ENCODE measurements at places on chromosomes 12 and 14. TPM values are rescaled to one million over a fixed set of nuclear protein-coding genes. Genes with fewer than 3 reads are reported as not detected.

DNA sequence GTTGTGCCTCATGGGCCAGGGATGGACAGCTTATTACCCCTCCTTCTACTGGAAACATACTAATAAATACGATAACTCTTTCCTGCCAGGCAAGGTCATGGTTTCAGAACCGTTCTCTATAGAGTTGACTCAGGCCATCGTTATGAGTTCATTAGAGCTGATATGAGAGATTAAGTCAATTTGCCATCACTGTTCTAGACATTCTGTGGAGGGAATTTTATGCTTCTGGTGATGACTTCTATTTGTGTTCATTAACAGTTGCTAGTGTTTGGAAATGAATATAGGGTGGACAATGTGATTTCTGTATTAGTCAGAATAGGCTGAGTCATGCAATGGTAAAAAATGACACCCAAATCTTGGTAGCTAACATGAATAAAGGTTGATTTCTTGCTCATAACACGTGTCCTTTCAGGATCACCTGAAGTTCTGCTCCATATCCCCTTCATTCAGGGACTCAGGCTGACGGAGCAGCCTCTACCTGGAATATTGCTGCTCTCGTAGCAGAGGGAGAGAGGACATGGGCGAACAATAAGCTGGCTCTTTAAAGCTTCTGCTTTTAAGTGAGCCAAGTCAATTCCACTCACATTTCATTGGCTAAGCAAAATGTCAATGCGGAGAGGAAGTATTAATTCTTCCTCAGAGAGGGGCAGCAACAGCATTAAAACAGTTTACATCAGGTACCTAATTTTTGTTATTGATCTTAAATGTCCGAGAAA is 18.5 kb upstream of the TBPL2 start:
- no peak for DNase-seq

GRCh38 chr12:109476807-109477184 is 304 bp downstream of the KCTD10 start:
- no peak for DNase-seq

DNA sequence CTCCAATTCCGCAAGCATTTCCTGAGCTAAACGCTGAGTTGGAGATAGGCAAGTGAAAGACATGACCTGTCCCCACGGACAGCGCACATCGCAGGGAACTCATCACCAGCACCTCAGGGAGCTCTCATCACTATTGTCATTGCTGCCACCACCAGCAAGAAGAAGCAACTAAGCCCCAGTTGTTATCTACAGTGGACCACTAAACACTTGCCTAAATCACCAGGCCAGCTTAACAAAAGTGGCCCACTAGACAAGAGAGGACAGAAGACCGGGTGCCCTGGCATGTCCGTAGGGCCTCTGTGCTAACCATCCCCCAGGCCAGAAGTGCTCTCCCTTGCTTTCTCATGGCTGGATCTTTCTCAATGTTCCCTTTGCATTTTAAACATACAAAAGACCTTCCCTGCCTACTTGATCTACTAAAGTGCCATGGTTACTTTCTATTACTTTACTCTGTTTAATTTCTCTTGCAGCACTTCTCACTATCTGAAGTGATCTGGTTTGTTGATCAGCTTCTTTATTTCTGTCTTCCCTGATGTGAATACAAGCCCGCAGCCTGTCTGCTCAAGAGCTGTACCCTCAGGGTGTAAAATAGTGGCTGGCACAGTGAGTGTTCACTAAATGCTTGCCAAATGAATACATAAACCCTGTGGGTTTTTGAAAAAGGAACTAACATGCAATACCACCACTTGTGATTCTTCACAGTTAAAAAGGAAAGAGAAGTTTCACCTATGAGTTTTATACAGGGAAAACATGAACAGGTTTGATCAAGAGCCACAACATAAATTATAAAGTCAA is 60.9 kb upstream of the RFLNA start:
- no peak for DNase-seq

- DNase-seq, result no peak
Observed at GRCh38 chr12:20486233-20486632, 117.9 kb downstream of the PDE3A start.

- peak; percentile 60 for DNase-seq
Observed at GRCh38 chr14:94867946-94868771, 98.2 kb upstream of the GSC start.

DNA sequence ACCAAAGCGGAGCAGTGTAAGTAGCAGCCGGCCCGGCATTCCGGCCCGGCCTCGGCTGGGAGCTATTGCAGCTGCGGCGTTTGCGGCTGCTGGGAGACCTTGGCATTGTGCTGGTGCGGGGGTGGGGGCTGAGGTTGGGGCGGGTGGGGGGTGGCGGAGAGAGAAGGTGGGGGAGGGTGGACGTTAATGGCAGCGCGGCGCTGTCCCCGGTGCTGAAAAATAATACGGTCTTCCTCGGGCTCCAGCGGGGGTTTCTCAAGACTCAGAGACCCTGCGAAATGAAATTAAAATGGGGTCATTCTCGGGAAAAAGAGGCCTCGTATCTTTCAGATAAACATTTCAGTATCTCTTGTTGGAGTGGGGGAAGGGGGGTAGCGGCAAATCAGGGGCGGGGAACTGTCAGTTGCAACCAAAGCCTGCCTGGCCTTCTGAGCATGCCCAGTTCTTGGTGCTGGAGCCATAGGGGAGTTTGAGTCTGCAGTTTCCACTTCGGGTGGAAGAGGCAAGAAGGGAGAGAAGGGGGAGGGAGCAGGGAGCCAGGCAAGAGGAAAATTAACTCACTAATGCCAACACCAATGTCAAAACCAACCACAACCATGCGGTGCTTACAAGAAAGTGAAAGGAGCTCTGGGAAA is 414 bp downstream of the UNC79 start:
- DNase-seq, result peak; percentile 59

DNA sequence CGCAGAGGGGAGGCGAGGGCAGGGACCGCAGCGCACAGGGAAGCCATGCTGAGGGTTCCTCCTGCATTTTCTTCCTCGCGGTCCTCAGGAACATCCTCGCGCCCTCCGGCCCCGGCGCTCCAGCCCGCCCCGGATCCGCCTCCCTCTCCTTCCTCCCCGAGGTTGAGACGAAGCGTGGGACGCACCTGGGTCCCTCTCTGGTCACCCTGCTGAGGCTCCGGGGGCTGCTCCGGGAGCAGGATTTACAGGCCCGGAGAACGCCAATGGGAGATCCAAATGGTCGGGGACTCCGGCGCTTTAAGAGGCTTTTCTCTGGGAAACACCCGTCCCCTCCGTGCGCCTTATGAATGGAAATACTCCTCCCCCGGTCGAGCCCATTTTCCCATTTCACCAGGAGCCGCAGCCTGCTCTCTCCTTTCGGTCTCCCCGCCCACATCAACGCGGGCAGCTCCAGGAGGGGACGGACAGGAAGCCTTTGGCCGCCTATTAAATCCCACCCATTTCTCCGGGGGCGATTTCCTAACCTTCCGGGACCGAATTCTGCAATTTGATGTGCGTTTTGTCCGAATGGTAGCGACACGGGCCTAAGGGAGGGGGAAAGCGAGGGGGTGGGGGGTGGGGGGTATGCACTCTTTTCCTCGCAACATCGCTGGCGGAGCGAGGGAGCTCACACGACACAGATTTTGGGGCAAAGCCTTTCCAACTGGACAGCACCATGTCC is at the start of gene UNC79:
TSS of gene UNC79 (plus strand) at position 625 of the 721 bp plus-strand sequence. CDS start at position 716, 91 bp downstream.
- no peak for DNase-seq

DNA sequence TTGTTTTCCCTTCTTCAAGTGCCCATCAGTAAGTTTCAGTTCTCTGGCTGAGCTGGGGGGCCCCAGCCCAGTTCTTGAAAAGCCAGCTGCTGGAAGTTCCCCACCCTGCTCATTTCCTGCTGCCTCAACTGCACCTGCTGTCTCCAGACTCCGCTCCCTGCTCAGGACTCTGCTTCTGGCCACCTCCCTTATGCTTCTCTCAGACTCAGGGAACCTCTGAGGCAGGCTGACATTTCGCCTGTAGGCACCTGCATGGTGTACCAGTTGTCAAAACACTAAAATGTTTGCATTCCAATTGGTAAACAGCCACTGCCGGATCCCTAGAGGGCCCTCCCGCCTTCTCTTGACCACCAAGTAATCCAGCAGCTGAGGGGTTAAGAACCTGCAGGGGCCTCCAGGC is 136.5 kb upstream of the VRK1 start:
- no peak for DNase-seq

DNA sequence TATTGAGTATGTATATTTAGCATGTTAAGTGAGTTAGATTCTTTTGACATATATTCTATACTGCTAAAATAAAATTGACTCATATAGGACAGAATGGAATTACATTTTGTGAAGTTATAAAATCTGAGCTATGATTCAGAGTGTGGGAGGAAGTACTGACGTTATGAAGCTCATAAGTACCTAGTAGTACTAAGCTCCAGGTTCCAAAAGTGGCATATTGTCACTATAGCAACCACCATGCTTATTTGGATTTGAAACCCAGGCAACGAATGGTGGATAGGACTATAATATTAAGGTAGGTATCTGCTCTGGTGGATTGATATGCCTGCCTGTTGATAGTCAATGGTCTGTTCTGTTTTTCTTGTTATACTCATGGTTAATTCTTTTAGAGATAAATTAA is 2.2 kb upstream of the FBXO33 start:
- no peak for DNase-seq

GRCh38 chr14:20682127-20682434 is 2.3 kb upstream of the RNASE4 start:
- DNase-seq, result no peak

- DNase-seq, result no peak
Observed at GRCh38 chr14:56207626-56208292, 89.5 kb downstream of the PELI2 start.

GRCh38 chr12:42221726-42222125 is 16.3 kb downstream of the YAF2 start:
- no peak for DNase-seq

DNA sequence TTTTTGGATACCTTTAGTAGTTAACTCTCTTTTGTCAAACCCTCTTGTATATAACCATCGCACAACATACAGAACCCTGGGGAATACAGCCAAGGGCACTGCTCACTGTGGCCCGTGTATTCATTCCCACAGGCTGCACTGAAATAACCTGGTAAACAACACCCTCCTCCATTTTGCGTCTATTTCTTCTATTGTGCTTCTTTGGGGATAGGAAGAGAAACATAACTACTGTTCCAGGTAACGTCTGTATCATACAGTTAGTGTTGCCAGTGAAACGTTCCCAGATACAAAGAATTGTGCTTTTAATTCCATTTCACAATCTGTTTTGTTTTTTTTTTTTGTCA is 9.6 kb downstream of the C12orf76 start:
- no peak for DNase-seq

GRCh38 chr12:69708649-69709048 is 9.5 kb upstream of the BEST3 start:
- no peak for DNase-seq

GRCh38 chr14:93898731-93899130 is 28.4 kb upstream of the FAM181A start:
- DNase-seq, result no peak

- DNase-seq, result no peak
Observed at GRCh38 chr12:25384893-25385248, 134.1 kb upstream of the KRAS start.

DNA sequence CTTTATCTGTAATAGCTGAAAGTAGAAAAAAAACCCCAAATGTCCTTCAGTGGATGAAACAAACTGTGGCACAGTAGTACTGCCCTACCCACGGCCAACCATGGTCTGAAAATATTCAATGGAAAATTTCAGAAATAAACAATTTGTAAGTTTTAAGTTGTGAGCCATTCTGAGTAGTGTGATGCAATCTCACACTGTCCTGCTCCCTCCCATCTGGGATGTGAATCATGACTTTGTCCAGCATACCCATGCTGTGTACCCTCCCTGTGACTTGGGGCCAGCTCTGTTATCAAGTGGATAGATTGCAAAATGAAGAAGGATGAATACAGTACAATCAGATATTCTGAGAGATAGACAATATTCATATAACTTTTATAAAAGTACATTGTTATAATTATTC is 106.2 kb downstream of the SMOC1 start:
- DNase-seq, result no peak

- DNase-seq, result no peak
Observed at GRCh38 chr14:71426001-71426400, 506.2 kb upstream of the RGS6 start.

- no peak for DNase-seq
Observed at GRCh38 chr12:32437095-32437515, 37.7 kb downstream of the FGD4 start.

- DNase-seq, result no peak
Observed at GRCh38 chr12:106010741-106011140, 128.0 kb downstream of the NUAK1 start.

- no peak for DNase-seq
Observed at GRCh38 chr12:104517880-104518279, 61.1 kb downstream of the CHST11 start.

Gene SDR39U1
- total RNA-seq, result 36.4 TPM

Gene MUCL1
- not detected for total RNA-seq

Gene DIO3
- 6.1 TPM for total RNA-seq

Gene PTGER2
- total RNA-seq, result 5.3 TPM

Gene GLT1D1
- total RNA-seq, result 1.9 TPM

Gene TTC7B
- total RNA-seq, result 60.5 TPM

Gene TSPAN19
- not detected for total RNA-seq

Gene MANSC4
- not detected for total RNA-seq

Gene LYZ
- total RNA-seq, result 50.3 TPM

Gene KRT84
- not detected for total RNA-seq

Gene CCDC196
- total RNA-seq, result not detected

Gene CSRP2
- total RNA-seq, result 22.5 TPM

Gene PMEL
- 26.1 TPM for total RNA-seq

Gene KIAA0586
- 15.5 TPM for total RNA-seq

Gene ZNF891
- 2.8 TPM for total RNA-seq

Data from posterior vena cava (tissue), 2 donors.